Breast epithelium (tissue), 4 donors: ENCODE measurements at places on chromosomes 7 and 10.

GRCh38 chr7:19373334-19373733 is 228.1 kb upstream of the FERD3L start:
- DNase-seq: no peak
- H3K36me3 ChIP-seq: no peaks in the 10 kb centered on the region
- H3K27ac ChIP-seq: no peak overlapping the region
- H3K4me1 ChIP-seq: no peaks in the 10 kb centered on the region

GRCh38 chr10:66844176-66844942 is 81.5 kb upstream of the LRRTM3 start:
- H3K27ac ChIP-seq: no peak overlapping the region
- H3K4me1 ChIP-seq: no peaks in the 10 kb centered on the region
- H3K27me3 ChIP-seq: no peaks in the 10 kb centered on the region
- no peaks in the 10 kb centered on the region for H3K36me3 ChIP-seq
- no peak for DNase-seq
- H3K4me3 ChIP-seq: no peak overlapping the region

GRCh38 chr7:88539518-88539917 is 220.0 kb upstream of the ZNF804B start:
- H3K4me3 ChIP-seq: no peak overlapping the region
- no peaks in the 10 kb centered on the region for H3K36me3 ChIP-seq
- H3K27ac ChIP-seq: no peak overlapping the region
- no peaks in the 10 kb centered on the region for H3K4me1 ChIP-seq

GRCh38 chr10:106795619-106796018 is 368.9 kb downstream of the SORCS1 start:
- no peaks in the 10 kb centered on the region for H3K36me3 ChIP-seq
- DNase-seq: no peak
- H3K4me1 ChIP-seq: no peaks in the 10 kb centered on the region
- no peaks in the 10 kb centered on the region for H3K27me3 ChIP-seq
- no peak overlapping the region for H3K27ac ChIP-seq
- H3K4me3 ChIP-seq: no peak overlapping the region

- no peaks in the 10 kb centered on the region for H3K27me3 ChIP-seq
- H3K36me3 ChIP-seq: no peaks in the 10 kb centered on the region
- H3K4me1 ChIP-seq: peaks cover 4% of the 10 kb centered on the region
- H3K27ac ChIP-seq: no peak overlapping the region
- no peak for DNase-seq
These were observed 119.8 kb downstream of the PRPF18 start for GRCh38 chr10:13706604-13707003.

DNA sequence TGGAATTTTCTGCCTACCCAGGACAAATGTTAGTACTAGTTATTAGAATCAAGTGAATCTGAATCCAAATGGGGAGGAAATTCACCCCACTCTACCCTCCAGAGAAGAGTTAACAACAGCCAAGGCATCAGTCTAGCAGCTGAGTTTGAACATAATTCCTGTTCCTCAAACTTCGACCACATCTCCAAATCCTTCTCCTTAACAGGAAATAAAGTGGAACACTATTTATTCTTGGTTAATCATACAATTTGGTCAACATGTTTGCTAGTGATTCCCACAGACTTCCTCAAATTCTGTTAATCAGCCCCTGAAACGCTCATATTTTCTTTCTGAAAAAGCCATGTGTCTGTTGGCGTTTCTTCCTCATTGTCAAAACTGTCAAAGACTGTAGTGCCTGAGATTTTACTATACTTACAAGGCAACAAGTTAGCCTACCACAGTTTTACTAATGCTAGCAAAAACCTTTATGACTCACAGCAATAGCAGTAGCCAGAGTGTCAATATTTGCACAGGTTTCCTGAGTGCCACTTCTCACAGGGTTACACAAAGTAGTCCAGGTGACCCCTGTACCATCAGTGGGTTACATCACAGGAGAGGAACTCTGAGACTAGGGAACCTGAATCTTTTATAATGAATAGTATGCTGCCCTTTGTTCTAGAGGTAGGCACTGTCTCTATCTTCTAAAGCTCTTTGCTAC is 202.9 kb downstream of the GRM3 start:
- H3K4me1 ChIP-seq: no peaks in the 10 kb centered on the region
- H3K36me3 ChIP-seq: no peaks in the 10 kb centered on the region
- no peak overlapping the region for H3K4me3 ChIP-seq
- no peak for DNase-seq

GRCh38 chr10:106722524-106722923 is 442.0 kb downstream of the SORCS1 start:
- no peaks in the 10 kb centered on the region for H3K27me3 ChIP-seq
- no peaks in the 10 kb centered on the region for H3K36me3 ChIP-seq
- no peak for DNase-seq
- no peak overlapping the region for H3K27ac ChIP-seq
- H3K4me3 ChIP-seq: no peak overlapping the region

- H3K36me3 ChIP-seq: no peaks in the 10 kb centered on the region
- H3K27me3 ChIP-seq: no peaks in the 10 kb centered on the region
- no peaks in the 10 kb centered on the region for H3K4me1 ChIP-seq
- no peak for DNase-seq
- H3K4me3 ChIP-seq: no peak overlapping the region
- H3K27ac ChIP-seq: no peak overlapping the region
These were observed 45.0 kb upstream of the EEPD1 start for GRCh38 chr7:36107926-36108631.
